AG08396 (cell line): ENCODE measurements at places on chromosomes 13 and 19.

DNA sequence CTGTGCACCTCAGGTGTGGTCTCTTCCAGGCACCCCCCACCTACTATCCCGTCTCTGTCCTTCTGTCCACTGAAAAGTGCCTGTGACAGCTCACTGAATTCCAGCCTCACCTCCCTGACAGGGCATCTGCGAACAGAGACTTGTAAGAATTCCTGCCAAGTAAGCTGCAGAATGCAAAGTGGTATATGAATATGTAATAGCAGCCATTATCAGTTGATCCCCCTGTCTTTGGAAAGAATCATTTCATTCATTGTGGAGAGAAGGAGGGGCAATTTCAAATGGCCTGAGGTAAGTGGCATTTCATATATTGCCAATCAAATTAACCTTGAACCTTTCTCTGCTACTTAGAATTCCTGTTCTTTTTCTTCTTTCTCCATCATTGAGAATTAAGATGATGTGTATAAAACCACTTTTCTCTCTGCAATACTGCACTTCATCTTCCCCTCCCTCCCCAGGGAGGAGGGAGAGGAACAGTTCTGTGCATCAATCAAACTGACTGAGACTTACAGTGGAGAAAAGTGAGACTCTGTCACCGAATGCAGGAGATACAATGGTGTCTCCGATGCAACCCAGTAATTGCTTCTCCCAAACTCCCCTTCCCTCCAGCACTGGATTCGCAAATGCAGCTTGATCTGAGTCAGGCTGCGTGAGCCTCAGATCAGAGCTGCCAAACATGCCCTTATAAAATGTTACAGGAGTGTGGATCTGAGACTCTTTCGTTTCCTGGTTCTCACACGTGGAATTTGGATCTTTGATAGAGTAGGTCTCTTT is 91.7 kb downstream of the SLC10A2 start:
- no peak for DNase-seq

DNA sequence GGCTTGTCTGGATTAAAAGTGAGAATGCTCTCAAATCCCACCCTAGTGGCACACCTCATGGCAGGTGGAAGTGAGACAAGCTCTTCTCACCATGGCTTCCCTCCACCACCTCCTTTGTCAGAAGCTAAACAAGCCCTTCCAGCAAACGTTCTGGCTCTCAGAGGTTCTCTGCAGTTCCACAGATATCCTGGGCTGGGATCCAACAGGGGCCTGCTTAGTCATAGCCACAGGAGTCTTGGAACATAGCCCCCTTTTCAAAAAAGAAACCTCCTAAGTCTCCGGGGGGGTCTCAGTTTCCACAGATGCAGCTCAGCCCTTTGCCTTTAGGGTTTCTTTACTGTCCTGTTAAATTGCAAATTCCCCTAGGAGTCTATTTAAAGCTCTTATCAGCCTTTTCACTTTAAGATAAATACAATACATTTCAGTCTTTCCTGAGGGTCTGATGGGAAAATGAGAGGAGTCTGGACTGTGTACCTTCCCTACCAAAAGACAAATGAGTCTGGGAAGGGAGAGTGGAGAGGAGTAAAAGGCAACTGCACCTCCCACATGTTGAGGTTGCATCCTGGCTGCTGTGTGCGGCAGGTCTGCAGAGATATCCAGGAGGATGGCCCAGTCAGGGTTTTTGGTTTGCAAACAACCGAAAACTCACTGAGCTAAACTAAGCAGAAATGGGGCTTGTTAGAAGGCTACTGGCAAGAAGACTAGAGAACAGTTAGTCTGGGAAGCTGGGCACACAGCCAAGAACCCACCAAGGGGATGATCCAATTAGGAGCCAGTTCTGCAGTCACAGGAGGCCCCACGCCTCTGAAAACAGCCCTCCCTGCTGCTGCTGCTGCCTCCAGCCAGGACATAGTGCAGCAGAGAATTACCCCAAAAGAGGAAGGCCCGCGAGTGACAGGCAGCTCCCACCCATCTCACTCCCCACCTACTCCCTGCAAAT is 41.4 kb upstream of the SERP2 start:
- peak; percentile 35 for DNase-seq

DNA sequence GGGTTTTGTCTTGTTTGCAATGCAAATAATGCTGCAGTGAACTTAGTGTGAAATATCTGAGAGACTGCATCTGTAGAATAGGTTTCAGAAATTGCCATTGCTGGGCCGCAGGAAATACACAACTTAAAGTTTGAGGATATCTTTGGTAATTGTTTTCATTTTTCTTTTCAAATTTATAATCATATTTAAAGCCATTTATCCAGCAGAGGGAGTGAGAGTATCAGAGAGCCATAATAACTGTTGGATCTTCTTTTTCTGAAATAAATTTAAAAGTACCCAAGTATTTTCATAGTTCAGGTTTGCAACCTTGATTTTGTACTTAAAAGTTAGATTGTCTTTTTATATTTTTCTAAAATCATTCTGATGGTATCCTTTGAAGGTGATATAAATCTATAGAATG is 99.4 kb downstream of the ZMYM2 start:
- DNase-seq: no peak

- peak; percentile 64 for DNase-seq
Observed at GRCh38 chr13:19618977-19619376, 14.5 kb upstream of the MPHOSPH8 start.

- no peak for DNase-seq
Observed at GRCh38 chr13:54383604-54384003, 1355.0 kb downstream of the OLFM4 start.

DNA sequence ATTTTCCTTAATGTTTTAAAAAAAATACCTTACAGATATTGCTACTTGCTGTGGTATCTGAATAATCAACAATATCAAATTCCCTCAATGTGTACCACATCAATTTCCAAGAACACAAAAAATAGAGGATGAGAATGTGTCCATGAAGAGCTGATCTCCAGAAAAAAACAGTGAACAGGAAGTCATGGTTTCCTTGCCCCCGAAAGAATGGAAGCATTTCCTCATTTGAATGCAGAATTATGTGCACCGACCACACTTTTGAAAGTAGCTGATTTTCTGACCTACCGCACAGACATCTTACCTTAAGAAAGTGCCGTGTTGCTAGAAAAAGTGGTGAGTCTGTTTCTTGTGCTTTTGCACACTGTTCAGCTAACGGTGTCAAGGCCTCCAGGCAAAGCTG is 13.4 kb upstream of the EEF1AKMT1 start:
- no peak for DNase-seq

DNA sequence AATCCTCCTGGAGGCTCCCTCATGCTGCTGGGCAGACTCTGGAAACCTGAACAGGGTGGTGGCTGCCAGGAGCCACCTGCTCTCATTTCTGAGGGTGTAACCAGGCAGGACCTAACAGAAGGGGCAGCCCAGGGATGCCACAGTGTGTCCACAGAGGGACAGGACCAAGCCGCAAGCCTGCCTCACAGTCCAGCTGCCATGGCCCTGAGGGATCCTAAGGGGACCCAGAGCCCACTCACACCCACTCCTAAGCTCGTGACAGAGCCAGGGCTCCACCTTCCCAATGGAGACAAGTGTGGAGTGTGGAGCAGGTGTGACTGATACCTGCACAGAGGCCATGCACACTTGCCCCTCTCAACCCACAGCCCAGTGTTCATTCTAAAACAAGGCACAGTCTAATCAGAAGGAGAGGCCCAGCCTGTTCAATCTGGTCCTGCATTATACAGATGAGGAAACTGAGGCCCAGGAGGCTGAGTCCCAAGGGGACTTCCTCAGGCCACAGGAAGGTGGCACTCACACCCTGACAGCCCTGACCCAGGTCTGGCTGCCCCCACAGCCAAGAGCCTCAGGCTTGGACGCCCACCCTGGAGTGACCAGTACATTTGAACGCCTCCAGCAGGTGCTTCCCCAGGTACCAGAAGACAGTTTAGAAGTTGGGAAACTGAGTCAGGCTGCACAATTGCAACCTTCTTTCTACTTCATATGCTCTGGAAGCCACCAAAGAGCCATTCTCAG is 220.1 kb downstream of the TUBA3C start:
- DNase-seq: no peak

GRCh38 chr13:76292031-76292430 is 594.2 kb downstream of the KCTD12 start:
- no peak for DNase-seq

GRCh38 chr19:3366753-3367627 is 607 bp downstream of the NFIC start:
- DNase-seq: peak; percentile 49

- no peak for DNase-seq
Observed at GRCh38 chr13:35163674-35164073, 221.6 kb downstream of the NBEA start.

GRCh38 chr19:31126236-31126635 is 223.0 kb downstream of the TSHZ3 start:
- no peak for DNase-seq
